Stimulated activated CD4-positive, alpha-beta T cell treated with anti-CD3 and anti-CD28 coated beads, Interleukin-1b, Interleukin-23, amount 100 ng/mL, for 1 hour (primary cell): ENCODE measurements at places on chromosomes 6 and 20.

GRCh38 chr6:42436825-42437224 lies 14.9 kb downstream of the TRERF1 start:
- no peak for DNase-seq

DNA sequence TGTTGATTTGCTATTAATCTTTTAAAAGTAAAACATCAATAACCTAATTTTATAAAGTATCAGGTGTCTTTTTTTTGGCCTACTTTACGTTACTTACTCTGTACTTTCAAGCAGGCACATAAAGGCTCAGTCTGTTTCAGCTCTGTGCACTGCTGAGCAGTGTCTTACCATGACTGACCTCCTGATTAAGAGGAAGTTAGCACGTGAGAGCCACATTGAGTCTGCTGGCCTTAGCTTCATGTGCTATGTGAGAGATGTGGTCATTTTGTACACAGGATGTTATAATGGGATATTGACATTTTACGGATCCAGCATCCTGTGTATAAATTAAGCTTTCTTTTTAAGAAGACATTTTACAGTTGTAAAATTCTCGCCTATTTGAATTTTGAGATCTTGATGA lies 31.9 kb downstream of the ARID1B start:
- no peak for DNase-seq

GRCh38 chr6:84498905-84499304 lies 265.5 kb downstream of the TBX18 start:
- no peak for DNase-seq

- no peak for DNase-seq
Measured at GRCh38 chr20:56628873-56629463, at the start of gene TFAP2C. TSS of gene TFAP2C (plus strand) at chr20:56629306. CDS start at chr20:56629545, 239 bp downstream.

GRCh38 chr6:1749041-1749440 lies 139.3 kb downstream of the FOXC1 start:
- DNase-seq: no peak

DNA sequence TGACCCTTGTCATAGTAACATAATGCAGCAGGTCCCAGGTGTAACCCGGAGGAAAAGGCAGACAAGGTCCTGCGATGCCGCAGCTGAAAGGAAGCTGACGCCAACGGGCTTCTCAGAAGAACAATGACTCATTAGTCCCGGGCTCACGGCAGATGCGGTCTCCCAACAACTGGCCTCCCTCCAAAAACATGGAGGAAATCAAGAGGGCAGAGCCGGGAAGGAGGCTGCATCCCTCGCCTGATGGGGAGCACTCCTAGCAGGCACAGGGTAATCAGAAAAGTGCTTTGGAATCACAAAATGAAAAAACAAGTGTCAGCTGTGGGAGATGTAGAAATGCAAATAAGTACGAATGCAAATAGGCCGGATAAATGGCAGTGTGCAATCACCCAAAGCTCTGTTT lies 165.2 kb upstream of the AGPAT4 start:
- DNase-seq: no peak

DNA sequence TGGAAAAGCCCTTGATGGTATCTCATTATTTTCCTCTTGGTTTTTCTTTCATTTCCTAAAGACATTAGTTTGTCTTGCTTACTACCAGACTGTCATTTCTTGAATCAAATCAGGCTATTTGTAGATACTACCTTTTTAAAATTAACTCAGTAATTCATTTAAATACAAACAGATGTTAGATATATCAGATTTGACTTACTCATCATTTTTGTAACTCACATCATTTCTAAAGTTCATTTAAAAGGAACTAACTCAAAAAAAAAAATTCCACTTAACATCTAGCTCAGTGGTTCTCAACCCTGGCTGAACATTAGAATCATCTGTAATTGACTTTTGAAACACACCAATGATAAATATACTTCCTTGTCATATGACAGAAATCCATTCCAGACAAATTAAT lies 48.2 kb upstream of the TINAG start:
- no peak for DNase-seq

GRCh38 chr20:45489083-45489531 lies 19.6 kb downstream of the WFDC2 start:
- DNase-seq: no peak

GRCh38 chr6:12935637-12936036 lies 219.1 kb downstream of the PHACTR1 start:
- DNase-seq: no peak
